Activated CD4-positive, alpha-beta T cell treated with anti-CD3 and anti-CD28 coated beads, Interleukin-2, Interleukin-6, amounts not matched to agents 100 ng/mL and 50 ng/mL, durations not matched to agents 16 hours and 8 hours (primary cell): ENCODE measurements at places on chromosomes 16 and 17.

GRCh38 chr16:76897816-76898215 is 293.2 kb upstream of the MON1B start:
- DNase-seq, result no peak

- no peak for DNase-seq
Observed at GRCh38 chr16:83842291-83842690, 34.5 kb downstream of the HSBP1 start.

DNA sequence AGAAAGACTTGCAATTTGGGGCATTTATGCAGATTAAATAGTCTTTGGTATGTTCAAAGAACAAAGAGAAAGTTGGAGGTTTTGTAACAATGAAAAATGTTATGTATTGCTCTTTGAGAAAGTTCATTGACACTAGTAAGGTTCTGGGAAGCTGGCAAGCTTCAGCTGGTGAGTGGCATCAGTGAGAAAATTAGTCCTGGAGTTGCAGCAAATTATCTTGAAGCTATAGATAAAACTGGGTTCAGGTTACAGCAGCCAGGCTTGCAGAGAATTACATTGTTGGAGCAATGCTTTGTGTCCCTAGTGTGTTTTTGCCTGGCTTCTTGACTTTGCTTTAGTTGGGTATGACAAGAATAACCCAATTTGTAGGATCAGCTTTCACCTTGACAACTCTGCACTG is 221.2 kb downstream of the CDH13 start:
- DNase-seq, result no peak

DNA sequence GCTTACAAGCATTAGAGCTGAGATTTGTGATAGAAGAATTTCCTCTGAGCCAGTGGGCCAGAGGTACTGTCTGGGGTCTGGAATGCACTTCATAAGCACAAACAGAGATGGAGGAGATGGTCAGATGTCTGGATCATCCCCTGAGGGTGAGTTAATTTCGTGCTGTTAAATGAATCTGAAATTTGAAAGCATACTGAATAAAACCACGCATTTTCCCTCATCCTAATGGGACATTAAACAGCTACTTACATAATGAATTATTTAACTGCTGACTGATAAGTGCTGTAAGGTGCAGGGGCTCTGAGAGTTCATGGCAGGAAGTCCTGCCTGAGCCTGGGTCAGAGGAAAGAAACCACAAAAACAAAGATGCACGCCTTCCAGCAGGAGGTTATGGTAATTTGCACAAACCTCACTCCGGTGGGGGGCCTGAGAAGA is 136.3 kb upstream of the XYLT1 start:
- no peak for DNase-seq

- no peak for DNase-seq
Observed at GRCh38 chr16:29790949-29791844, 646 bp downstream of the KIF22 start.

DNA sequence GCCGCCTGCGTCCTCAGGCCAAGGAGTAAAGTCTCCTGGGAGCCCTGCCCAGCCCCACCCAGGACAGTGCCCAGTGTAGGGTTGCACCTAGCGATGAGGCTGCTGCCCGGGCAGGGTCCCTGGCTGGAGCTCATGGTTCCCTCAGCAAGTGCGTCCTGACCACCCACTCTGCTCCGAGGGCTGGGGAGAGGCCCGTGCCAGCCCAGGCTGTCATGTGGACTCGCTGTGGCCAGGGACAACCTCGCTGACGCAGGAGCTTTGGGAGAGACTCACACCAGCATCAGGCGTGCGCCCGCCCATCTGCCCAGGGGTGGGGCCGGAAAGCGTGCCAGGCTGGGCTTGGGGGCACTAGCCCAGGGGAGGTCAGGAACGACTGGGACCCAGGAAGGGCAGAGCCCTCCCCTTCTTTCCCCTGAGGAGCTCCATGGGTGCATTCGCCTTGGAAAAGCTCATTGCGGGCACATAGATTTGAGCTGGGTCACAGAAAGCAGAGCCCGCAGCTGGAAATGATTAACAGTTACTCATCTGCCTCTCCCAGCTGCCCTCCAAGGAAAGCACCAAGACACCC is 19.7 kb downstream of the DPEP1 start:
- DNase-seq, result no peak

DNA sequence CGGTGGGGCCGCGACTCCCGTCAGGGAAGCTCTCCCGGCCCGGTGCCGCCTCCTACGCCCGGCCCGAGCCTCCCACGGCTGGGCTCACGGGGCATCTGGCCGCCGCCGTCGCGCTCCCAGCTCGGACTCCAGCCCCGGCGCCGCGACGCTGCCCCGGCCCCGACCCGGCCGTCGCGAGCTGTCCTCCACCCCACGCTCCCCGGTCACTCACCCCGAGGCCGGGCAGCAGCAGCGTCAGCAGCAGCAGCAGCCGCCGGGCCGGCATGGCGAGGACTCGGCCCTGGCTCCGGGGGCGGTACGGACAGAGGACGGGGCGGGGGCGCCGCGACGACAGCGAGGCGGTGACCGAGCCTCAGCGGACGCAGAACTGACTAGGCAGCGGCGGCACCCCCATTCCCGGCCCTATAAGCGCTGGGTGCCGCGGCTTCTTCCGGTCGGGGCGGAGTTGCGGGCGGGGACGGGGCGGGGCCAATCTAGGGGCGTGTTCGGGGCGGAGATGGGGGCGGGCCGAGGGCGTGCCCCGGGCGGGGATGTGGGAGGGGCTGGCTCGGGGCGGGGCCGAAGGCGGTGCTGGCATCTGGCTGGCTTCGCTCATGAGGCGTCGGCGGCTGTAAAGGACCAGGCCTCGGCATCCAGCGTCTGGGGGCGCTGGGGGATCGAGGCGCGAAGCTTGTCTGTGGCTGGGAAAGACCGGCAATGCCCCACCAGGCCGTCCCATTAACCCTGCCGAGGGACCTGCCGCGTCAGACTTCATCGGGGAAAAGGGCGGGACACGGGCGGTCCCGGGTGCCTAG is at the start of gene ERN1:
Gene ERN1 (minus strand): TSS at position 380 of the 794 bp plus-strand sequence. CDS start 115 bp downstream, at position 265.
- DNase-seq, result peak; percentile 95

GRCh38 chr17:79732254-79732653 is 1.5 kb downstream of the ENPP7 start:
- no peak for DNase-seq

- no peak for DNase-seq
Observed at GRCh38 chr17:66635386-66636045, 199.4 kb upstream of the CACNG5 start.

DNA sequence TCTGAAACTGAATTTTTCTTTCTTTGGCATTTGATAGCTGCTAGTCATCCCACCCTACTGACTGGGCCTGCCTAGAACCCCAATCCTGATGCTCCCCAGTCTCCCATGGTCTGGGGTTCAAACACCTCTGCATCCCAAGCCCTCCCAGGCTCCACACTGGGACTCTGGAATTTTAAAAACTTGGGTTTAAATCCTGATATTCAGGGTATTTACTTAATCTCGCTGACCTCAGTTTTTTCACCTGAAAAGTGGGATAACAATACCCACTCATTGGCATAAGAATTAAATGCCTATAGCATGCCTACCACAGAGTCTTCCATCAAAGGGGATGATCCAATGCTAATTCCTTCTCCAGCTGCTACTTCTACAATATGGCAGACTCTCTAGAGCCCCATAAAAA is 264.4 kb downstream of the NPIPA8 start:
- DNase-seq, result no peak

GRCh38 chr17:31794111-31794510 is 64.9 kb downstream of the COPRS start:
- no peak for DNase-seq

GRCh38 chr17:427327-427726 is 74.7 kb upstream of the RPH3AL start:
- DNase-seq, result no peak

GRCh38 chr16:17325476-17326143 is 145.2 kb downstream of the XYLT1 start:
- no peak for DNase-seq

- no peak for DNase-seq
Observed at GRCh38 chr17:15456972-15457722, 10.3 kb downstream of the CDRT4 start.

GRCh38 chr16:50800074-50800473 is 58.2 kb downstream of the CYLD start:
- no peak for DNase-seq

DNA sequence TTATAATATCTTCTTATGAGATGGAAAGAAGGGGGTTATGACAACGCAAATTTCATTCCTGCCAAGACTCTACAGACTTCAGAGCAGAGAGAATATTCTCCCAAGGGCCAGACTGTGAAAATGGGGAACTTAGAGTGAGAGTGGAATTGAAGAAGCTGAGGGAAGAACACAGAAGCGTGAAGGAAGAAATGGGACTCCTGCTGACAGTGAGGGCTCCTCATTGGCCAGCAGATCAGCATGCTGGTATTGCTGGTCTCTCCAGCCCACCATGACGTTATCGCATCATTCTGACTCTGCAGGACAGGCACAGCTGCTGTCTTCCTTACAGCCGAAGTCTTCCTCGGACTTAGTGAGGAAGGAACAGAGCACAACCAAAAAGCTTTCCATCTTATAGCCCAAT is 24.3 kb downstream of the CCL4 start:
- DNase-seq, result no peak

DNA sequence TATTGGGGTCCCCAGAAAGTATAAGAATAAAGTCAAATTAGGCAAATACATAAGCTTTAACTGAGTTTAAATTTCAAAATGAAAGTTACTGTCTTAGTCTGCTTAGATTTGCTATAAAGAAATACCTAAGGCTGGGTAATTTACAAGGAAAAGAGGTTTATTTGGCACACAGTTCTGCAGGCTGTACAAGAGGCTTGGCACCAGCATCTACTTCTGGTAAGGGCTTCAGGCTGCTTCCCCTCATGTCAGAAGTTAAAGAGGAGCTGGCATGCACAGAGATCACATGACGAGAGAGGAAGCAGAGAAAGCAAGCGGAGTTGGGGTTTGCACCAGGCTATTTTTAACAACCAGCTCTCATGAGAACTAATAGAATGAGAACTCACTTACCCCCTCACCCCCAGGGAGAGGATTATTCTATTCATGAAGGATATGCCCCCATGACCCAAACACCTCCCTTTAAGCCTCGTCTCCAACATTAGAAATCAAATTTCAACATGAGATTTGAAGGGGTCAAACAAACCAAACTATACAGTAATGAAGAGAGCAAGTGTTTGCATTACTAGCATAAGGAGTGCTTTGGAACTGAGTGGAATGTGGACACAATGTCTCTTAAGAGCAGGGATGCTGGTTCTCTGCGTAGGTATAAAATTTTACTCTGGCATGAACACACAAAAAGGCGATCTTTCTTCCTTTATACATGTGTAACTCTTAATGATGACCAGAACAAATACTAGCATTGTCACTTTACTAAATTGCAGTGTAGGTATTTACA is 292.8 kb upstream of the PMFBP1 start:
- DNase-seq, result no peak

GRCh38 chr16:7547736-7548135 is 215.1 kb downstream of the RBFOX1 start:
- no peak for DNase-seq

- no peak for DNase-seq
Observed at GRCh38 chr17:13378361-13378760, 223.4 kb downstream of the HS3ST3A1 start.

- no peak for DNase-seq
Observed at GRCh38 chr16:79542237-79542774, 58.2 kb downstream of the MAF start.

GRCh38 chr16:1308036-1308976 is 1.1 kb upstream of the UBE2I start:
- DNase-seq, result peak; percentile 55

DNA sequence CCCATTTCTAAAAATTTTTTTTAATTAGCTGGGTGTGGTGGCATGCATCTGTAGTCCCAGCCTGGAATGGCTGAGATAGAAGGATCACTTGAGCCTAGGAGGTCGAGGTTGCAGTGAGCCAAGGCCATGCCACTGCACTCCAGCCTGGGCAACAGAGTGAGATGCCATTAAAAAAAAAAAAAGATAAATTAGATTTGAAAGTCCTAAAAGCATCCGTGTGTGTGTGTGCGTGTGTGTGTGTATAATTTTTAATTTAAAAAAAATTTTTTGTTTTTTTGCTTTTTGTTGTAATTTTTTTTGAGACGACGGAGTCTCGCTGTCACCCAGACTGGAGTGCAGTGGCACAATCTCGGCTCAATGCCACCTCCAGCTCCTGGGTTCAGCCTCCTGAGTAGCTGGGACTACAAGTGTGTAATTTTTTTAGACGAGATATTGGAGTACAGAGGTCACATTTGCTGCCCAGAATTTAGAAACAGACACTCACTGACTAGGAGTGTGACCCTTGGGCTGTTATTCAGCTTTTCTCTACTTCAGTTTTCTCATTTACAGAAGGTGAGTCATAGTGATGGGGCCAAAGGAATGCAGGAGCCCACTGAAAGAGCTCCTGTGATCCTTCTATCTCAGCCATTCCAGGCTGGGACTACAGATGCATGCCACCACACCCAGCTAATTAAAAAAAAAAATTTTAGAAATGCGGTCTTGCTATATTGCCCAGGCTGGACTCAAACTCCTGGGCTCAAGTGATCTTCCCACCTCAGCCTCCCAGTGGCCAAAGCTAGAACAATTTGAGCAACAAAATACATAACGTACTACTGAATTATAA is 25.5 kb upstream of the TBX4 start:
- DNase-seq, result no peak
